ENCODE measurements at places on chromosomes 16 and 17.

- DNase-seq = no peak
Measured at GRCh38 chr16:57801809-57802340, 416 bp downstream of the KIFC3 start.

GRCh38 chr16:26550111-26550610 is 516.6 kb upstream of the C16orf82 start:
- no peak for DNase-seq

DNA sequence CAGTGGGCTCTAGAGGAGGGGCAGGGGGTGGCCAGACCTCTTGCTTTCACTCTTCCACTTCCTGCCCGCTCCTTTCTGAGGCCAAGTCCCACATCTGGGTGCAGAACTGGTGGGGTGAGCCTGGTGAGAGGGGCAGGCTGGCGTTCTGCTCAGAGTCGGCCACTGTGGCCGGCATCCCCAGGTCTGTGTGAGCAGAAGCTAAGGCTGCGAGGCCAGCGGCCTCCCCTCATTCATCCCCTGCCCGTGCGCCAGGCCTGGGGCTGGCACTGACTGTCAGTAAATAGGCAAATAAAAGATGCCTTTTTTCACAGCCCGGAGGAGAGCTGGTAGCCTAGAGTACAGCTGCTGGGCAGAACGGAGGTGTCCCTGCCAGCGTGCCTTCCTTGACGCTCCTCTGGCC is 1.2 kb downstream of the DEF8 start:
- no peak for DNase-seq

GRCh38 chr16:28603381-28604185 is 6.3 kb downstream of the SULT1A1 start:
- no peak for DNase-seq

GRCh38 chr17:45908460-45908859 is 14.1 kb downstream of the MAPT start:
- no peak for DNase-seq

DNA sequence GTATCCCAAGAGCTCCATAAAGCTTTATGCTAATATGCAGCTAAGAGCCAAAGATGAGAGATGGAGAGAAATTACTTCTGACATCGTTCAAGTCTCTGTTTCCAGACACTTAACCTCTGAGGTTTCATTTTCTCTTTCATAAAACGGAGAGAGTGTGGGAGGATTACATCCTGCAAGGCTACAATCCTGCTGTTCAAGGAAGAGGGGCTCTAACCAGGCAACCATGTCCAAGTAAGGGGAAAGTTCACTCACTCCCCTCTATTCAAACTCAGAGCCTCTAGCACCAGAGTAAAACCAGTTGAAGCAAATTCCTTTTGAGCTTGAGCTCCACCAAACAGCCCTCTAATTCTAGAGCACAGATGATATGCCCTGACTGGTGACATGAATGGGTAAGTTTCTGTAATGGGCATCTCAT is 397.4 kb downstream of the NPIPA8 start:
- no peak for DNase-seq

DNA sequence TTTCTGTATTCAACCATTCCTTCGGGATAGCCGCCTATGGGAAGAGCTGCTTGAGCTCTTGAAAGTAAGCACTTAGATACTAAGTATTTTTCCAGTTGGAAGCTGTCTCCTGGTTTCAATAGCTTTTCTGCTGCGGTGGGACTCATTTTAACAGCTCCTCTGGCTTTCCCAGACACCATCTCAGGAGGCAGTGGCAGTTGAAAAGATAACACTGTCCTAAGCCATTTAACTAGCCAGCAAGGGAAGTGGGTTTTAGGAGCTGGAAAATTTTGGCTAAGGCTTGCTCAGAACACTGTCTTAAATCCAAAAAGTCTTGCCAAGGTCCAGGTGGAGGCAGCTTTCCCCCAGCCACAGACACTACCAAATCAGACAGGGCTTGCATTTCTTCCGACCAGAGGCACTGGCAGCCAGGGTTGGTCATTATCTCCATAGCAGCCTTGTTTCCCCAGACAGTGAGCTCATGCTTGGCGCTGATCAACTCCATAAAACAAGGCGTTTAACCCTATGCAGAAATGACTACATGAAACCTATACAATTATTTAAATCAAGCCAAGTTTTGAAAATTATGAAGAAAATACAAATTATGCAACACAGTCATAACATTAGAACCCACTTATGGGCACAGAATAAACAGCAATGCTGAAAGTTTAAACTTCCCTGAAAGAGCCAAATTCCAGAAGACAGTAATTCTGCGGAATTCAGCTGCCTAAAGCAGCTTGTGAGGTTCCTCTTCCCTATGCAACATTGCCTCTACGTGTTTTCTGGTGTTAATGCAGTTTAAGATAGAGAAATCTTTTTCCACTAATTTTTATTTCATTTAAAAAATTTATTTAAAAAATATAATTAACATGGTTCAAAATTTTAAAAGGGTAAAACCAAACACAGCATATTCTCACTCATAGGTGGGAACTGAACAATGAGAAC is 25.0 kb downstream of the GABARAPL2 start:
- DNase-seq = peak; percentile 31

DNA sequence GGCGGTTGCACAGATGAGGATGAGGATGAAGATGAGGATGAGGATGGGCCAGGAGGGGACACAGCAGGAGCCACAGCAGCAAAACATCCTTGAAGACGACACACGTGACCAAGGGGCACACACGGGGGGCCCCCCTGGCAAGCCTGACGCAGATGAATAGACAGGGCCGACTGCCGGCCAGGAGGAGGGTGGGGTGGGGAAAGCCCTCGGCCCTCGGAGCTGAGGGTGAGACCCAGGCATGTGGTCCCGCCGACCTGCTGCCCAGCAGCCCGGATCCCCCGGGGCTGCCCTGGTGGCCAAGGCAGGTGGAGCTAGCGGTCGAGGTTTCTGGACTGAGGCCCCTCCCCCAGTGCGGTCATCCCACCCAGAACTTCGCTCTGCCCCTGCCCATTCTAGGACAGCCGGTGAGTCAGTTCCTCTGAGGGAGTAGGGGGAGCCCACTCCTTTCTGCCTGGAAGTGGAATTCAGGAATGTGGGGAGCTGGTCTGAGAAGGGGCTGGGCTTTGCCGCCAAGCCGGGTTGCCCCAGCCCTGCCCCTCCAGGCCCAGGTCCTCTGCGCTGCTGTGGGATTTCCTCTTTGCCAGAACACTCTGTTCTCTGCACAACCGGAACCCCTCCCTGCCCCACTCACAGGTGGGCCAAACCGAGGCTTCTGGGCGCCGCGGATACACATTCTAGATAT is 9.9 kb downstream of the CYGB start:
- no peak for DNase-seq

GRCh38 chr17:2106308-2106955 is 51.5 kb downstream of the HIC1 start:
- no peak for DNase-seq

- no peak for DNase-seq
Measured at GRCh38 chr16:24318680-24319079, 62.5 kb downstream of the CACNG3 start.

DNA sequence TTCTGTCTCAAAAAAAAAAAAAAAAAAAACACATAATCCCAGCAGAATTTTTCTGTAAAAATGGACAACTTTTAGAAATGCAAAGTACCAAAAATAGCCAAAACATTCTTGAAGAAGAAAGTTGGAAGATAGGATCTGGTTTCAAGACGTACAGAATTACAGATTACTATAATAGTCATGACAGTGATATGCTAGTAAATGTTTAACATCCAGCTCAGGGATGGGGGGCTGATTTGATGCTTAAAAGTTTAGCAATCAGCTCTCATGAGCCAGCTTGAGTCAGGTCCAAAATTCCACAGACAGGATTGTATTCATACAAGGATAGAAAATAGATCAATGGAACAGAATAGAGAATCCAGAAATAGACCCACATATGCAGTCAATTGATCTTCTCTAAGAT is 100.5 kb downstream of the CYB561 start:
- DNase-seq = no peak

DNA sequence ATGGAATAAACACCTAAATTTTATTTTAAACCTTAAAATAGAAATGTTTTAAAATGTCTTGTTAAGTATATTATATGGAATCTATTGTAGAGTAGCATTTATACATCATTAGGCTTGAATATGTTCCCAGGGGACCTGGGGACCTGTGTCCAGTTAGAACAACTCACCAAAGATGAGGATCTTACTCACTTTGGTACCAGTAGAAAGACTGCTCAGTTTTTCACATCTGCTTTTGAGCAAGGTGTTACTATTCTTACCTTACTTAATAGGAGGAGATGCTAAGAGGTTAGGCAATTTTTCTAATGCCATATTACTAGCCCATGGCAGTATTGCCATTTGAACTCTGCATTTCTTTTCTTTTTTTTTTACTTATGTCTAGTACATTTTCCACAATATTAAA is 14.7 kb downstream of the STXBP4 start:
- DNase-seq = no peak
